Activated CD4-positive, CD25-positive, alpha-beta regulatory T cell treated with anti-CD3 and anti-CD28 coated beads, Interleukin-2, amount 50 U/mL, for 24 hours (primary cell): ENCODE measurements at places on chromosomes 11 and 22.
A peak's percentile ranks its signal among the peaks of the same experiment; 100 is the strongest.

GRCh38 chr11:94169516-94169915 lies 40.9 kb downstream of the PANX1 start:
- ATAC-seq = no peak

DNA sequence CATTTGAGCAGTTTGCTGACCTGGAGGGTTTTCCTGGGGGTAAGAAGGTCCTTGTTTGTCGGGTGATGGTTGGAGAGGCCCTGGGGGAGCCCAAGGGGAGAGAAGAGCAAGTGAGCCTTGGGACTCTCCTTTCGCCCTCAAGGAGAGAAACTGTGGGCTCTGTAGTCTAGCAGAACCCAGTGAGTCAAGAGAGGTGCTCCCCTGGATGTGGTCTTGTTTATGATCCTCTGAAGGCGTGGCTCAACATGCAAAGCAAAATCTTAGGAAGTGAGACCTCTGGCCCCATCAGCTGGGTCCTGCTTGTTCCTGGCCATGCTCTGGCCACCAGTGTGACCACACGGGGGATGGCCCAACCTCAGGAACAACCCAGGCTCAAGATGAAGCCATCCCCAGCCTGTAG lies 66.5 kb upstream of the ALX4 start:
- ATAC-seq = no peak

- no peak for ATAC-seq
These were observed 1348.2 kb upstream of the RAG2 start for GRCh38 chr11:37946155-37946766.

DNA sequence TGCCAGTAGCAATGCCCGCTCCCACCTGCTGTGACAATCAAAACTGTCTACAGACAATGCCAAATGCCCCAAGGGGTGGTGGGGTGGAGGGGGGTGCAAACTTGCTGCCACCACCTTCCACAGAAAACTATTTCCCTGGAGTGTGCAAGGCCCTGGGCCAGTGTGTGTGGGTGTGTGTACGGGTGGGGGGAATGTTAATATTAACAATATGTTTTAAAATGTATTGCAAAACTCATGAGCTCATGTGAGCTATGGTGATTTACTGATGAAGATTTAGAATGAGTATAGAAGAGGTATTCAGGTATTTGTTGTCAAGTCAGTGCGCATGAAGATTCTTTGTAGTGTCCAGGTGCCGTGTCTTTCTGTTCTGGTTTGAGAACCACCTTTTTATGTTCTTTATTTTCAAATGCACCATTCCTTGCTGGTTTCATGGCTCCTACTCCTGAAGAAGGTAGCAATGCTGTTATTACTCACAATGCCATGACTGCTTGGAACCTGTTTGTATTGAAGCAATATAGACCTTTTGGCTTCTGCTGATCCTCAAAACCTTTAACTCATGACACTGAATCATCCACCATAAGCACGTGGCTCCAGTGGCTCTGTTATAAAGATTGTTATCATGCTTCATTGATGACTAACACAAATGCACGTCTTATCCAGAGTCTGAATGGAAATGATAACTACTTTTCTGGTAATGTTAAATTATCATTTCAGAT lies 29.9 kb upstream of the AQP11 start:
- ATAC-seq = no peak

DNA sequence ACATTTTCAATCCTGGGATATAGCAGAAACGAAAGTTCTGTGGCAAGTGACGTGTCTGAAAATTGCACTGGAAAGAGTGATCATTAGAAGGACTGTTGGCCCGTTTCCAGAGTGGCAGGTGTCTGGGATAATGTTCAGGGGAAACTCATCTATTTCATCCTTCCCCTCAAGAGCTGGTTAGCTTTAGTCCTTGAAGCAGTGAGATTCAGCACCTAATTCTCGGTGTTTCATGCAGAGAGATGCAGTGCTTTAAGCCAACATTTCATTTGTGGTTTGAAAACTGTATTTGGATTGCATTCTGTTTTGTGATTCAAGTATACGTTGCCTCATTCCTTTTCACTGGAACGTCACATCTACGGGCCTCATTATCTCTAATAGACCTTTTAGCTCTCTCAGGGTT lies 205.0 kb upstream of the RAG2 start:
- ATAC-seq = no peak

DNA sequence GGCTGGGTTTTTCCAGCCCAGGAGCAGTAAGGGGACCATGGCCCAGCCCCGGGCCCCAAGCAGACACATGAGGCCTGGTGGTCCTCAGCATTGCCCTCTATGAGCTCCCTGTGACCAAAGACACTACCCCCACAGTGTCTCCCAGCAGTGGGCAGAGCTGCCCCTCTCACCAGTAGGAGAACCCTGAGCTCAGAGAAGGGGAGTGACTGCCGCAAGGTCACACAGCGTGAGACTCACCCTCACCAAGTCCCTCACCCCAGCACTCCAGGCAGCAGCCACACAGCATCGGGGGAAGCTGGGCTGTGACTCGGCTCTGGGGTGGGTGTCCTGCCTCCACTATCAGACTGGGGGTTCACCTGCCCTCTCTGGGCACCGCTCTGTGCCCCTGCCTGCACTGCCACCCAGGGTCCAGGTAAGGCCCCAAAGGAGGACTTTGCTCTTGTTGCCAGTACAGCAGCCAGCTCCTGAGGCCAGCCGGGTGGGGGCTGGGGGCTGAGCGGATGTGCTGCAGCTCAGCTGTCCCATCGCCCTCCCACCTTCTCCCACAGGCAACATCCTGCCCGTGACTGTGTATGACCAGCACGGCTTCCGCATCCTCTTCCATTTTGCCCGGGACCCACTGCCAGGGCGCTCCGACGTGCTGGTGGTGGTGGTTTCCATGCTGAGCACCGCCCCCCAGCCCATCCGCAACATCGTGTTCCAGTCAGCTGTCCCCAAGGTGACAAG lies 7.9 kb upstream of the SH3BP1 start:
- ATAC-seq = no peak

GRCh38 chr22:41178425-41178975 lies 26.6 kb upstream of the L3MBTL2 start:
- ATAC-seq = no peak

- ATAC-seq = no peak
These were observed 97.2 kb upstream of the BLID start for GRCh38 chr11:122213171-122213570.

GRCh38 chr11:73072935-73073481 lies 69.1 kb downstream of the FCHSD2 start:
- peak; percentile 71 for ATAC-seq

- ATAC-seq = no peak
These were observed 31.0 kb upstream of the HSD17B12 start for GRCh38 chr11:43649501-43649900.

- no peak for ATAC-seq
These were observed 247.3 kb downstream of the NXPE2 start for GRCh38 chr11:114925591-114925990.

GRCh38 chr11:16001044-16001568 lies 355.2 kb downstream of the SOX6 start:
- ATAC-seq = no peak
